ENCODE measurements at places on chromosomes 16 and 17.

- DNase-seq, result no peak
Observed at GRCh38 chr16:47276522-47276921, 132.8 kb upstream of the NETO2 start.

DNA sequence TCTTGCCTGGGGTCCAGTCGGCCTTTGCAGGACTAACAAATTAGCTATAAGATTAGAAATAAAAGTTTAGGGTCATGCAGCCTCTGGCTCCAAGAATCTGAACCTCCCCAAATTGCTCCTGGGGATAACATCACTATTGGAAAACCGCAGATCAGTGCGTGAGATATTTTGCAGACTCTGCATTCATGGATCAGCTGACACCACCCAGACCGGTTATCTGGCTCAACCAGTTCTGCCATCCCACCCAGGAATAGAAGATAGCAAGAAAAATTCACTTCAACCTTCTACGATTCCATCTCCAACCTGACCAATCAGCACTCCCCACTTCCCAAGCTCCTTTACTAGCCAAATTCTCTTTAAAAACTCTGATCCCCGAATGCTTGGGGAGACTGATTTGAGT is 4.3 kb upstream of the PGS1 start:
- DNase-seq, result no peak

- DNase-seq, result no peak
Observed at GRCh38 chr17:43714465-43715149, 44.0 kb downstream of the SOST start.

- DNase-seq, result no peak
Observed at GRCh38 chr16:51629576-51629975, 478.5 kb upstream of the SALL1 start.

DNA sequence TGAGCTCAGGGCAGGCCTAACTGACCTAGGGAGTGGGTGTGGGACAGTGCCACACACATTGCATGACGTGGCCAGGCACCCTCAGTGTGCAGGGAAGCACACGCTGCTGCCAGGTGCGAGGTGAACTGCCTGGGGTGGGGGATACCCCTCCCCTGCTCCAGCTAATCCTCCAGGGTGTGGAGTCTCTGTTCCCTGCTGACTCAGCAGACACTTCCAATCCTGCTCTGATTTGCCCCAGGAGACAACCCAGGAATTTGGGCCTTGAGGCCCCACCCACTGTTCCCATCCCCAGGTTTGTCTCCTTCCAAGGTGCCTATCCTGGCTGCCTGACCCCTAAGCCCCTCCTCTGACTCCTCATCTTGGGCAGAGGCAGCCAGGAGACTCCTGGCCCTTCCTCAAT is 10.7 kb downstream of the DLX3 start:
- no peak for DNase-seq

DNA sequence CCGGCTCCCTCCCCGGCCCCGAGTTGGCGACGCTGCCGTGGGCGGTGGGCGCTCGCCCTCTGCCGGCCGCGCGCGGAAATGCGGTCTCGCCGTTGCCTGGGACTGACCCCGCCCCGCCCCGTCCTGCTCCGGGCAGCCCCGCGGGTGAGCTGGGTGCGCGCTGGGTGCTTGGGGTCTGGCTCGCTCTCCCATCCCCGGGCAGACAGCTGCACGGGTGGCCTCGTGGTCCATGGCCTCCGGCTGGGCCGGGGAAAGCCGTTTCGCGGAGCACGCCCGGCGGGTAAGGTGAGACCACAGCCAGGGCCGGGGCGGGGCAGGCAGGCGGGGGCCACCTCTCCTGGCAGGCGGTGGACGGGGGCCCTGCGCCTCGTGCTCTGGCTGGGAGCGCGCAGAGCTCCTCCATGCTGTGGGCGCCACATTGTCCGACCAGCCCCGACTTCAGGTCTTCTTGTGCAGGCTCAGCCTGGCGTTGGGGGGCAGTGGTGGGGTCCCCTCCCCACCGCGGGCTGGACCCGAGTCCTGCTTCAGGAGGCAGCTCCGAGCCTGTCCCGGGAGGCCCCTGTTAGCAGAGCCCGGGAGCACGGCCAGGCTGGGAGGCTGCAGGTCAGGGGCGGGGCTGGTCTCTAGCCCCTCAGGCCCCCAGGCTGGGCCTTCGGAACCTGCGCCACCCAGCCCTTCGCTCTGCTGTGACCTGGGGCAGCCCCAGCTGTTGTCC is 7.0 kb upstream of the C1QTNF8 start:
- DNase-seq, result no peak

DNA sequence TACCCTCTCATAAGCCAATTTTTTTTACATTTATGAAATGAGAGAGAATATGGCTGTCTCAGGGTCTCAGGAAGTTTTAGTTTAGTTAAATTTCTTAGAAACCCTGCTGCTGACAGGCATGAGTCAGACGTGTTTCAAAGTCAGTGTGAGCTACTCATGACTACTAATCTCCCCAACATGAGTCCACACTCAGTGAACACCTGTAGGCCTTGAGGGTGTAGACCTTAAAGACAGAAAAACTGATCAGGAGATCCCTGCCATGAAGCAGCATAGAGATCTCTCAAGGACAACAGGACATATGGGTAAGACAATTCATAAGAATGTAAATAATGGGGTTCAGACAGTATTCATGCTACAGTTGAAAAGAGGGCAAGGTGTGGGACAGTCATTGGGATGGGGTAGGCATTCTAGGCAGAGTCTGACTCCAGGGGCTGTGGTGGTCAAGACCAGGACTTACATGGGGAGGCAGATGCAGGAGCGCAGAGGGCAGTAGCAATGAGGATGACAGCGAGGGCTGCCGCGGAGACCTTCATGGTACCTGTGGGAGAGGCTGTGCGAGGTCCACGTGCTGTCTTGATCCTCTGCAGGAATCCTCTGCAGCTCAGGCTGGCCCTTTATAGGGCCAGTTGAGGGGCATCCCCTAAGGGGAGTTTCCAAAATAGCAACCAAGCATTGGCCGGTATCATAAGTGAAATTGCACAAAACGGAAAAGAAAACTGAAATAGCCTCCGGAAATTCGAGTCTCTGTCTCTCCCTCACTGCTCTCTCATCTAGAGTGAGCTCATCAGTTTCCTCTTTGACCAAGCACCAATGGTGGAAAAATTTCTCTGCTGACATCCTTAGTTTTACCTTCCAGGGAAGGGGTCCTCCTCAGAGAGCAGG is at the start of gene CCL5:
Gene CCL5, minus strand, starts transcription at position 588 of the 882 bp plus-strand sequence.
- no peak for DNase-seq

All from NCI-H1048 (cell line).